Activated CD8-positive, alpha-beta memory T cell treated with anti-CD3 and anti-CD28 coated beads for 4 hours (primary cell): ENCODE measurements at places on chromosomes 16 and 17.

GRCh38 chr16:80023865-80024264 is 423.3 kb upstream of the MAF start:
- no peak for DNase-seq

- no peak for DNase-seq
These were observed 24.6 kb downstream of the FZD2 start for GRCh38 chr17:44581868-44582267.

DNA sequence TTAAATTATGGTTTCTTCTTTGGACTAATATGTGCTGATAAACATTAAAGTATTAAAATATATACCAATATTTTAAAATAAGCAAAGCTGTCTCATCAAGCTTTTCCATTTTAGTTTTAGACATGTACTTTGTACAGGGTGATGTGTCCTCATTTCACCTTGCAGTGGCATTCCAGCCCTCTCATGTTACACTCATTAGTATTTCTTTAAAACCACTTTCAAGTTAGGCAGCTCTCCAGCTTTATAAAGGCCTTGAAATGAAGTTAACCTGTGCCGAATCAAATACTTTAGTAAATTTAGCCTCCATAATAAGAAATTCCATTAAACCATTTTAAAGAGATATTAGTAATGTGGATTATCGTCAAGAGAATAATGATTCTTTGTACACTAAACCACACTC is 107.6 kb upstream of the HLF start:
- DNase-seq, result no peak

GRCh38 chr16:29698484-29699323 is 19.7 kb downstream of the QPRT start:
- DNase-seq, result no peak

GRCh38 chr17:4936436-4936835 is 3.4 kb downstream of the SLC25A11 start:
- DNase-seq, result no peak

GRCh38 chr16:85573696-85574641 is 39.2 kb upstream of the GSE1 start:
- DNase-seq, result no peak

GRCh38 chr16:68668266-68668665 is 23.2 kb downstream of the CDH3 start:
- DNase-seq, result no peak

DNA sequence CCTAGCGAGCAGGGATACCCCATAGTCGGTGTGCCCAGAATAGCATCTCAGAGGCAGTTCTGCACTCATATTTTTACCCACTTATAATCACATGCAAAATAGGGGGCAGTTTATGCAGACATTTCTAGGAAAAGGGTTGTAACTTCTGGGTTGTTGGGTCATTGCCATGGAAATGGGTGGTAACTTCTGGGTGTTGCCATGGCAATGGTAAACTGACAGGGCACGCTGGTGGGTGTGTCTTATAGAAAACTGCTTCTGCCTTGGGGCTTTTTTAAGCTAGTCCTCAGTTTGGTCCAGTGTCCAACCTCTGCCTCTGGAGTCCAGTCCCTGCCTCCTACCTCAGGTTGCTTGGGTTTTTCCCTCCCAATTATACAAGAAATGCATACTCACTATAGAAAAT is 7.4 kb upstream of the SPAG9 start:
- DNase-seq, result no peak

DNA sequence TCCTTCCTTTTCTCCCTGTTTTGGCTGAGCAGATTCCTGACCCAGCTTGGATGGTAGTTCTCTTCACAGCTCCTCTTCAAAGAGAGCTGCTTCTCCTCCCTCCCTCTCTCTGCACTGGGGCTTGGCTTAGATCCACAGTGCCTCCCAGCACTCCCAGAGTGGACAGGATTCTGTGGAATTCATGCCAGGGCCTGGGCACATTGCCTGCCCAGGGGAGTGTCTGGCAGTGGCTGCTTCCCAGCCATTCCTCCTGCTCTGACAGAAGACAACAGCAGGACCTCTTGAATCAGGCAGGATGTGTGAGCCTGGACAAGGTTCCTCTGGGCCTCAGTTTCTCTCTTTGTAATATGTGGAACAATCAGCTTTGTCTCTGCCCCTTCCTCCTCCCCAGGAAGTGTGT is 4.5 kb upstream of the MMP28 start:
- no peak for DNase-seq

GRCh38 chr17:13729466-13730134 is 127.9 kb upstream of the HS3ST3A1 start:
- DNase-seq, result no peak

DNA sequence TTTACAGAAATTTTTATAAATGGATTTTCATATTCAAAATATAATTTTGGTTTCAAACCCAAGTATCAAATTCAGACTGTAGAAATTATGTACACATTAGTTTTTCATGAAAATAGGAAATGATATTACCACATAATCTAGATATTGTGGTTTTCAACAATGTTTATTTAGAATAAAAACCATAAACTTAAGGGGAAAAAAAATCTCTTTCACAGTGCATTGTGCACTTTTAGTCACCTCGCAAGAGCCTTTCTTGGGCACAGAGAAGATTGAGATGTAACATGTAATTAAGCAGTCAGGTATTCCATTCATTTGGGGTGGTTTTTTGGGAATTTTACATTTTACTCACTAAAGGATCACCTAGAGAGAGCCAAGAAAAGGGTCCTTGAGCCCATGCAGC is 104.0 kb downstream of the TANC2 start:
- no peak for DNase-seq

- no peak for DNase-seq
These were observed 112.0 kb upstream of the DNAH9 start for GRCh38 chr17:11486101-11486867.

DNA sequence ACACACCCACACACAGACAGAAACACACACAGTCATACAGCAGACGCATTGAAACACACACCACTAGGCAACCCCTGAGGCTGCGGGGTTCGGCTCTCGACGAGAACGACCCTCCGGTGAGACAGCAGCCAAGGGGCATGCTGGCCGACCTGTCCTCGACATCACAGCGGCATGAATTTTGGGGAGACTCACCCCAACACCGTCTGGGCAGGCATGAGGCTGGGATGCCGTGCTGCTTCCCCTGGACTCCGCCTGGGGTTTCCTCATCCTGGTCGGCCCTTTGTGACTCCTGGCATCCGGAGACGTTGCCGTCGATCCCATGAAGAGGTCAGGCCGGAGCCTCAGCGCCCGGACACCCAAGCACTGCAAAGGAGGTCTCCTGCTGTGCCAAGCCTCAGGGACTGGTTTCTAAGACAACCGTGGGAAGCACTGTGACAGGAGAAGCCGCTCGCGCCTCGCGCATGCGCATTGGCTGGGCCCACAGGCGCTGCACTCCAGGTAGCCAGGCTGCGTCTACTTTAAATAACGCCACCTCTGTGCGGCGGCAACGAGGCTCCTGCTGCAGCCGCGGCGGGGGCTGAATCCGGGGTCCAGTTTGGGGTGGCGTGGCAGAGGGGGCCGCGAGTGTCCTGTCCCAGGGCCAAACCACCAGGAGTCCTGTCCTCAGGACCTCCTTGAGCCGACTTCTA is 13.8 kb upstream of the KCNJ18 start:
- DNase-seq, result no peak

DNA sequence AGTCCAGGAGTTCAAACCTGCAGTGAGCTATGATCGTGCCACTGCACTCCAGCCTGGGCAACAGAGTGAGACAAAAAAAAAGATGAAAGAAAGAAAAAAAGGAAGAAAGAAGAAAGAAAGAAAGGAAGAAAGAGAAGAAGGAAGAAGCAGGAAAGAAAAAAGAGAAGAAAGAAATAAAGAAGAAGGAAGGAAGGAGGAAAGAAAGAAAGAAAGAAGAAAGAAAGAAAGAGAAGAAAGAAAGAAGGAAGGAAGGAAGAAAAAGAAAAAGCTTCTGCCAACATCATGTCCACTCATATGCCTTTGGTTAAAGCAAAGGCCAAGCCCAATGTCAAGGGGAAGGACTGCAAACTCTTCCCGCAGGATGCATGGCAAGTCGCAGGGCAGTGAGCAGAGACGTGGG is 143.2 kb downstream of the IRX3 start:
- no peak for DNase-seq

DNA sequence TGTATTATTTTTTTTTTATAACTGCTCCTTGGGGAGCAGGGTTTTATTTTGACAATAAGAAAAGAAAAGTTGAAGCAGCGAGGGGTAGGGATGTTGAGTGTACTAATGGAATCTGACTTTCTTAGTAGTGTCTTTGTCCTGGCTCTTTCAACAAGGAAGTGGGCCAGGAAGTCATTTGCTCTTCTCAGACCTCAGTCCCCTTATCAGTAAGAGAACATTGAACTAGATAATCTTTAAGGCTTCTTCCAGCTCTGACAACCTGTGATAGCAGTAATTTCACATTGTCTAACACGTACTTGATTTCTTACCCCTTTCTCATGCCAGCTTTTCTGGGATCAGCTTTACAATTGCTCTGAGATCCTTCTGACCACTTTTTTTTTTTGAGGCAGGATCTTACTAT is 8.3 kb downstream of the LIG3 start:
- no peak for DNase-seq

DNA sequence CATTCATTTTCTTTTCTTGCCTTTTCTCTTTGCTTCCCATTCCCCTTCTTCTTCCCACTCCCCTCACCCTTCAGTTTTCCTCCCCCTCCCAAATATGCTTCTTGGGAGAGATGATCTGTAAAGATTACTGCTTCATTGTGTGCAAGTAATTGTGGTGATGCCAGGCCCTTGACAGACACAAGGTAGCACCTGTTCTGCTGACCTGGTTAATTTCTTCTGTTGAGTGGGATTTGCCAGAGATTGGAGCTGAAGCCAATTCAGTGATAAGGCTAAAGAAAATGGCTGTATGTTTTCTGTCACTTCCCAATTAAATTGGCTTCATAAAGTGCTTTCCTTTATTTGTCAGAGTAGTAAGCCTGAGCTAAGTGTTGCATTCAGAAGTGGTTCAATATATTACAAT is 44.5 kb downstream of the AATF start:
- no peak for DNase-seq

DNA sequence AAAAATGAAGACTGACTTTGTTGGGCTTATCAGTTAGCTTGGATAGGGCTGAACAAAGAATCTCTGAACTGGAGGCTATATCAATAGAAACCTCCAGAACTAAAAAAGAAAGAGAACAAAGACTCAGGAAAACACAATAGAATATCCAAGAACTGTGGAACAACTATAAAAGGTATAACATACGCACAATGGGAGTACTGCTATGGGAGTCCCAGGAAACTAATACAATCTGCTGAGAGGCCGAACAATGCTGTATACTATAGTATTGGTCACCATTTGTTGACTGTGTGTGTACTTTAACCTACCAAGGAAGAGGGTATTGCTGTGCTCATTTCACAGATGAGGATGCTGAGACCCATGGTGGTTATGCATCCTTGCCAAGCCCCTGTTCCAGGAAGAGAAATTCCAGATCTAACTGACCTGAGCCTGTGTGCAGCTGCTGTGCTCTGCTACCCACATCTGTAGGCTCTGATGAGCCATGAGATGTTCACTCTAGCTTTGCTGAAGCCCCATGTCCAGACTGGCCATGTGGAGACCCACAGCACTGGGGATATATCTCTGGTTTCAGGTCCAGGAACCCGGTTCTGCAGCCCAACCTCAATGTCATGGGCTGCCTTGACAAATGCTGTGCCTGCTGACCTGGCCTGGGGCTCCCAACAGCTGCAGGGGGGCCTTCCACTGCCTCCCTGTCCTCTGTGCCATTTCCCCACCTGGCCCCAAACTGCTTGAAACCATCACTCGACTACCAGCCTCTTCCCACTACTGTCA is 254.3 kb upstream of the TNRC6C start:
- DNase-seq, result no peak

DNA sequence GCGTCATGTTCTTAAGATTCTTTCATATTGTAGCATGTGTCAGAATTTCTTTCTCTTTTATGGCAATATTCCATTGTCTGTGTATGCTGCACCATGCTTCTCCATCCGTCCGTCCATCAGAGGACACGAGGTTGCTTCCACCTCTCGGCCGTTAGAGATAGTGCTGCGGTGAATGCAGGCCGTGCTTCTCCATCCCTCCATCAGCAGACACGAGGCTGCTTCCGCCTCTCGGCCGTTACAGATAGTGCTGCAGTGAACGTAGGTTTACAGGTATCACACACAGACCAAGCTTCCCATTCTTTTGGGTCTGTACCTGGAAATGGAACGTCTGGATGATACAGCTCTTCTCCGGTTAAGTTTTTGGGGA is 113.5 kb downstream of the CMIP start:
- no peak for DNase-seq

DNA sequence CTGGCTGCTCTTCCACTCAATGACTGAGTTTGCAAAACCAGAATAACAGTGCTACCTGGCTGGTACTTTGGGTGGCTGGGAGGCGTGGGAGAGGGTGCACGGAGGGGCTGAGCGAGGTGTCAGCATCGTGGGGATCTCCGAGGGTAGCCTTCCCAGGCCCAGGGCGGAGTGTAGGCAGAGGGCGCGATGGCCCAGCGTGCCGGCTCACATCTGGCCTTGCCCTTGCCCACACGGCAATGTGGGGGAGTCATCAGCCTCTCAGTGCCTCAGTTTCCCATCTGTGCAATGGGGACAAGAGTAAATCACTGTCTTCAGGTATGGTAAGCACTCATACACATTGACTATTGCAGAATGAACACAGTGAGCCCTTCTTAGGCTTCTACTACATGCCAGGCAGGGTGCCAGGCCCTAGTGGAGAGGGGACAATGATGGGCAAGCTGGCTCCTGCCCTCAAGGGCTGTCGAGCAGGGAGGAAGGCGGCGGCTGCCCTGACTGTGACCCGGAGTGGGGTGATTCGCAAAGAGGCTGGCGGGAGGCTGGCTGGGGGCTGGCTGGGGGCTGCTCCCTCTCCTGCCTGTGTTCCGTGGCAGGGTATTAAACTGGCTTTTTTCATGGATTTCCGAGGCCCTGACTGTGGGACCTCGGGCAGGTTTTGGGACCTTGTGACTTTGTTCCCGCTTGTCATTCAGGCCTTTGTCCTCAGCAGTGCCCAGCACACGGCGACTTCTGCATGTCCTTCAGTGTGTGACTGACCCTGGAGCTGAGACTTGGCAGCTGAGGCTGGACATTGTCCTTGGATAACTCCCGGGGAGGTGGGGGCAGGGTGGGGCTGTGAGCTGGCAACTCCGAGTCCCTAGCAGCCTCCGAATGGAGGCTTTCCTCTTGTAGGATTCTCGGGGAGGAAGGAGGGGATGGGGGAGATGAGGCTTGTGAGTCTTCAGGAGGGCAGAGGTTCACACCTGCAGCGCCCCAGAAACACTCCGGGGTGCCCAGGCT is 243.1 kb downstream of the SEC14L1 start:
- no peak for DNase-seq

DNA sequence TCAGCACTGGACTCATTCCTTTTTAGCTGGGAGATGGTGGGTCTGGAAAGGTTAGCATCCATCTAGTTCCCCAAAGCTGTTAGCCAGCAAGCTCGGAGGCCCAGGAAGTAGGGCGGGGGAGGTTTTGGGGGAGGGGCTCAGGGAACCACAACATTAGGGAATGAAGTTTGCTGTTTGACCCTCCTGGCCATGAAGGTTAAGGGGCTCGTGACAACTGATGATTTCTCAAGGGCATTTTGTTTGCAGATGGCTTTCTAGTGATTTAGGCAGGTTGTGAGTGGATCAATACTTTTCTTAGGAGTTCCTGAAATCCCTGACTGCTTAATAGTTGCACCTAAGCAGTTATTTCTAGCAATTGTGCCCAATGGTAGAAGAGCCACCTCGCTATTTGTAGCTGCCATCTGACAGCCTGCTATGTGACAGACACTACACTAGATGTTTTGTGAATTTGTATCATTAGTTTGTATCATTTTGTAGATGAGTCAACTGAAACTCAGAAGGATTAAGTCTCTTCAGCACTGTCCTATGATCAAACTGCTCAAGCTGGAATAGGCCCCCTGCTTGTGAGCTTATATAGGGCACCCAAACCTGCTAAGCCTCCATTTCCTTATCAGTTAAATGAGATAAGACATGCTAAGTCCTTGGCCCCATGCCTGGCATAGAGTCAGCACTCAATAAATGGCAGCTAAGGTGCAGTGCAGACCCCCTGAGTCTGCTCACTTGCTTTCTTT is 146.4 kb downstream of the IRX3 start:
- DNase-seq, result no peak
